ENCODE measurements at places on chromosomes 2 and 18. TPM values are rescaled to one million over a fixed set of nuclear protein-coding genes. Genes with fewer than 3 reads are reported as not detected.

DNA sequence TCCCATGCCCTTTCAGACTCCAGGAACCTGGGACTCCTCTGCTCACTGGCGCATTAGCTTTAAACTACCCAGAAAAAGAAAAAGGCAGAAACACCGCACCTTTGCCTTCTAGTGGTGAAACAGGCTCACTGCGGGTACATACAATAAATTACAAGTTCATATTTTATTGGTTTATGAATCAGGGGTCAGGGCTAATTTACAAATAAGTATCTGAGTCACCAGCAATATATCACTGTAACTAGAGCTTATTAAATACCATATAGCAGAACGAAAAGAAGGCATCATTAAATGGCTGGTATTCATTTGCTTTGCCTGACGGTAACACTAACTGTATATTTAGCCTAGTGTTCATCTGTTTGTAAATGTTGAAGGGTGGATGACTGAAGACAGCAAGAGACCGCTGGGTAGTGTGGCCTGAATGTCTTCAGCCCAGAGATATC, 26.9 kb upstream of the DTNB start:
- DNase-seq: no peak

DNA sequence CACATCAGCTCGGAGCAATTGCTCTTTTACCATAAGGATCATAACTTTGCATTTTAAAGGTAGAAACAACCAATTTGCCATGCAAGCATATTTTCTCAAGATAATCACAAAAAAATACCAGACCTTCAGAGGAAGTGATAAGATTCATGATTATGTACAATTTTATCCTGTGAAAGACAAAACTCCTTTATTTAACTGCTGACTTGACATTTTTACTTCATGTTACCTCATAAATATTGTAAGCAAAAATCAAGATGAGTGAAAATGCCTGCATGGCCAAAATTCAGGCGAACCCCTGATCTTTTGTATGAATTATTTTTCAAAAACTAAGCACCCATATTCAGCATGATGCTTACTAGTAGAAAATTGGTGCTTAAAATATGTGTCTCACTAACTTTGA, 246.4 kb downstream of the CD226 start:
- DNase-seq: no peak

GRCh38 chr2:70732766-70733645, 35.0 kb downstream of the ADD2 start:
- no peak for DNase-seq

DNA sequence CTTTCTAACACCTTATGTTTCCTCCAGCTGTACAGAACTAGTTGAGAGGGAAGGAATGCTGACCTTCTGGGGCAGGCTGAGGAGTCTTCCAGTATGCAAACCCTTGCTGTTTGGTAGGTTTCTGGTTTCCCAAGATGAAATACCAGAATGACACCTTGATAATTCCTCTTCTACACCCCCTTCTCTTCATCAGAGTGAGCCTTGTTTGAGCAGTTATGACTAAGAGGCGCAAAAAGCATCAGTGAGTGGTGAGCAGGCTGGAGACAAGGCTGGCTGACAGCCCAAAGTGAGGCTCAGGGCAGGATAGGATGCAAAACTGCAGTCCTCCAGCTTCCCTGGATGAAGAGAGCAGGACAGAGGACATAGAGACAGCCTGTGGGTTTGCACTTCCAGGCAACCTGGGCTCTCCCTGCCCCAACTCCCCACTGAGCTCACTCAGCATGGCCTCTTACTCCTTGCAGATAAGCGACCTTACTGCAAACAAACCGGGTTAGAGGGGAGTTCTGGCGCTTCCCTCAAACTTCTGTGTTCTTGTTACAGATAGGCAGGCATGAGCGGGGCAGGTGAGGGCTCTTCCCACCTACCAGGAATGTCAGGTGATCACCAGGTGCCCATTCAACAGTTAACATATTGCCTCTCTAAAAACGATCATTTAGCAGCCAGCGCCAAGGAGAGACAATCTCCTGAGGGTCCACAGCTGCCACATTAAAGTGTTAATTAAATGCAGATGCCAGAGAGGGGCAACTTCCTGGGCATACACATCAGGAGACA, 5.4 kb downstream of the MPPE1 start:
- DNase-seq: no peak

The CLEC4F gene
- total RNA-seq: not detected

DNA sequence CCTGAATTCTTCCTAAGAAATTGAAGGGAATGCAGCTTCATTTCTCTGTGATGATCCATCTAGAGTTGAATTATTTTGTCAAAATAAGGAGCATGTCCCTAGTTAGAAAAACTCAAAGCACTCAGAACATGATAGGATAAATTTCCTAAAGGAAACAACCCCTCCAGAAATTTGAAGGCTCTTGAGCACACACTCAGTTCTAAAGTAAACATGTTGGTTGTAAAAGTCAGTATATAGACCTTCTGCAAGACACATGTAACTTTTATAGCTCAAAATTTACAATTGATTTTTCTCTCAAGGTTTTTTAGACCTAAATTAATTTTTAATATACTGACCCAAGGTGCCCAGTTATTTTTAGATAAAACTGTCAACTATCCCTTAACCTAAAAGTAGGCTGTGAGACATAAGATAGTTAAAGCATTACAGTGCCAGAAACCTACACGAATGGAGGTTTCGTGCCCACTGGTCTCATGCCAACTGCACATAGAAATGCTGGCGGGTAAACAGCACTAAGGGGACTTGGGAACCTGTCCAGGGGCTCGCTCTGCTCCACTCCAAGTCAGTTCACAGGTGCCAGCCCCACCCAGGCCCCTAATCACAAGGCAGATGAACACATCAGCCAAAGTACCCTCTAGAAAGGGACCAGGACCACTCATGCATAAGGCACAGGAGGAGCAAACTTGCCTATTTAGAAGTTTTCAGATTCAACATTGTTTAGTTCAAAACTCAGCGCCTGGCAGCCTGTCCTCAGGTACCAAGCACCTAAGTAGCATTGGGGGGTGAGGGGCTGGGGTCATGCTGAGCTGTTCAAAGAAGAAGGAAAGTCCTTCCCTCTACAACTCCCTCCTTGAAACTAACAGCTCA, 106.5 kb downstream of the SMC6 start:
- no peak for DNase-seq

- no peak for DNase-seq
Measured at GRCh38 chr18:77857678-77858655, 608.3 kb downstream of the GALR1 start.
